GM19239 (cell line): ENCODE measurements at places on chromosomes 3 and 15.

GRCh38 chr15:36409819-36410218, 169.6 kb upstream of the CDIN1 start:
- no peak for DNase-seq

DNA sequence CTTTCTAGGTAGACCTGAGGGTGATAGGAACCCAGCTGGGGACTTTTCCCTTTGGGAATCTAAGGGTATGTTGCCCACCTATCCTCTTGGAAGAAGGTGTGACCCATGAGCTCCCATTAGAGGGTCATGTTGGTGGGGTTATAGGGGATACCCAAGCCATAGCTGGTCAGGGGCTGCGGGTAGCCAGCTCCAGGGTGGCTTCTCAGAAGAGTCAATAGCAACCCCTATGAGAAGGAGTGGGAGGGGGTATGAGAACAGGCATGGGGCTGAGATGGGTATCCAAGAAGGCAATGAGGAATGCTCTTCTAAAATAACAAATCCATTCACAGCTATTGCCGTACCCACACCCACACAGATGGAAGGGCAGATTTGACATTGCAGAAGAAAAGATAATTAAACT, 217.8 kb downstream of the UACA start:
- no peak for DNase-seq

GRCh38 chr3:152404976-152405375, 136.2 kb downstream of the MBNL1 start:
- DNase-seq: no peak

- DNase-seq: no peak
Measured at GRCh38 chr15:68285259-68285980, 7.9 kb downstream of the FEM1B start.

DNA sequence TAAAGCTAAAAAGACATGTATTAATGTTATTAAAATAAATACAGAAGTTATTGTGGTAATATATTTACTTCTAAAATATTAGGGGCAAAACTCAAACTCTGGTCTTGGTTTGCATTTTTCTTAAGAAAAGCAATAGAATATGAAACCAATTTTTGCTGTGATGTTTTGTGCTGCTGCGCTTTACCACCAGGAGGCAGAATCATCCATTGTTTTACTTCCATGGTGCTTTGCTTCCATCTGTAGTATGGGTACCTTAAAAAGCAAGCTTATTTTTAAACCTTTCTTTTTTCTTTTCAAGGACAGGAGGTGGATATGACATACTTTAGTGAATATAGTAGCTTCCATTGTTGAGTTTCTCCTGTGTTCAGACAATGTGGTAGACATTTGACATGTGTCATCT, 46.6 kb upstream of the MRPL3 start:
- DNase-seq: no peak

GRCh38 chr3:168738527-168739325, 643.0 kb upstream of the GOLIM4 start:
- no peak for DNase-seq

GRCh38 chr15:77067691-77068367, 3.1 kb downstream of the TSPAN3 start:
- DNase-seq: no peak

DNA sequence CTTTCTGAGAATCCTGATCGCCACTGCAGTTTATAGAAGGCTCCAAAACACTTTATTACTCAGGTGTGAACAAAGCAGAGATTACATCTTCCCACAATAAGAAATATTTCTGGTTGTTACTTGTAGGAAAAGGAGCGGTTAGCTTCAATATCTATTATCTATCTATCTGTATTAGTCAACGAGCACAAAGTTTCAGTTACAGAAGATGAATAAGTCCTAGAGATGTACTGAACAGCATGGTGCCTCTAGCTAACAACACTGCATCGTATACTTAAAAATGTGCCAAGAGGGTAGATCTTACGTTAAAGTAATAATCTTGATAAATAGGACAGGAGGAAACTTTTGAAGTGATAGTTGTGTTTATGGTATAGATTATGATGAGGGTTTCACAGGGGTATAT, 10.9 kb upstream of the CCR3 start:
- no peak for DNase-seq

GRCh38 chr3:100042166-100042981, 71.9 kb downstream of the FILIP1L start:
- no peak for DNase-seq
